ENCODE measurements at places on chromosomes 16 and 17.

DNA sequence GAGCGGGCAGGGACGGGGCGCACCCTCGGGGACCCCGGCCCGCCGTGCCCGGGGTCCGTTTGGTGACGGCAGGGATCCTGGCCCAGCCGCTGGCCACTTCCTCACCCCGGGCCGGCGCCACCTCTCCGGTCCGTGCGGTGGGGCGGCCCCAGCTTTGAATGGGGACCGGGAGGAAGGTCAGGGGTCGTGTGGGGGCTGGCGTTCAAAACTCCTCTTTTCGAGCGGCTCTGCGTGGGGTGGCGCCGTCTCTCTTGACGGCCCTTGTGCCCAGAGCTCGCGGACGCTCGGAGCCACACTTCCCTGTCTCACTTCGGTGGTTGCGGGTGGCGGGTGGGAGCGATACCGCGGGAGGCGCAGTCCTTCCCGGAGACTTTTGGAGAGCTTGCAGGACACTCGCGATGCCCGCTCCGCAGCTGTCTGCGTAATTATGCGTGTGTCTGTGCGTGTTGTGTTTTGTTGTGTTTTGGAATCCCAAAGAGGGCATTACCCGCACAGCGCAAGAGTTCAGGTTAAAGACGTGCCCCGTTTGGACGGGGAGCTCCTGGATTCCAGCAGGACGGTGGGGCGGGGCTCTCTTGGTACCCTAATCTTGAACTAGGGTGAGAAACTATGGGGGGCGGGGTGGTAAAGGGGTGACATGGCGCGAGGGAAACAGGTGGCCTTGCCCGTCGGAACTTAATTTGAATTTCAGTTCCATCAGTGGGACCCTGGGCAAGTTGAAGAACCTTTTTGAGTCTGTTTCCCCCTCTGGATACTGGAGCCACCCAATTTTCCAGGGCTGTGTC is 637 bp downstream of the PLCG2 start:
- DNase-seq = no peak

DNA sequence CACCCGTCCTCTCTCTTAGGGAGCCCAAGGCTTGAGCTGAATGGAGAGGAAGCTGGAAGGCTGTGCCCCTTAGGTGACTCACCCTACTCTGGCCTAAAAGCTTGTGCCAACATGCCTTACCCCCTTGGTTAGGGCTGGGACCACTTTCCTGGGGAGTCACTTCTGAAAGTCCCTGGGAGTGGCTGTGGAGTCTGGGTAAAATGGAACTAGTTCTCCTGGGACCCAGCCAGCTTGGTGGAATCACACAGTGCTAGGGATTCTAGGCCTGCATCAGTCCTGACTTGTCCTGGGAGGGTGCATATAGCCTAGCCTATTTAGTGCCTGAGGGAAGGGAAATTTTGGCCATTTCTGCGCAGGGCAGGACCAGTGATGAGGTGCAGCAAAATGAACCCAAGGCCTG is 10.5 kb downstream of the MMP28 start:
- DNase-seq = no peak

GRCh38 chr17:13413001-13413400 is 188.7 kb downstream of the HS3ST3A1 start:
- no peak for DNase-seq

- no peak for DNase-seq
These were observed 82.3 kb downstream of the SSH2 start for GRCh38 chr17:29847527-29848400.

DNA sequence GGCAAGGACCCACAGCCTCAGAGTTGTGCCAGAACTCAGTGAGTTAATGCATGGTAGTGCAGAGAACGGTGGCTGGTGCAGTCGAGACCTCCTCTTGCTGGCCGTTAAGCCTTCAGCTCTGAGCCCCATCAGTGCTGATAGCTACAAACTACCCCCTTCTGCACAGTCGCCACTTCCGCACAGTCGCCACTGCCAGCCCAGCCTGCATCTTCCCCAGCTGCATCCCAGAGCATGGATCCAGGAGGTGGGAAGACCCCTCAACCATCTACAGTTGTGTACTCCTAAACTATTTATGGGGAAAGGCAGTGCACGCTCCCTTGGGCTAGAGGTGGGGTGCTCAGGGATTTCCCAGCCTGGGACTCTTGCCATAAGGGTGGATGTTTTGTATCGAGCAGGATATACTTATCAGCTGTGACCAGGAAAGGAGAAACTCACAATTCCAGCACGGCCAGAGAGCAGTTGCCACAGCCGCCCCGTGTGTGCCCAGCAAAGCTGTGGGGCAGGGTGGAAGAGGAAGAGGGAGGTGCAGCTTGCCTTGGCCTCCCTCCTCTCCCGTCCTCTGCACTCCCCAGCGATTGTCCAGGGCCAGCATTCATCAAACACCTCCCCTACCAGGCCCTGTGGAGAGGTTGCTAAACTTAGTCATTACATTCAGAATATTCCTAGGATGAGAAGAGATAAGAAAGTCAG is 49.5 kb upstream of the CMIP start:
- DNase-seq = no peak

- DNase-seq = no peak
These were observed 18.8 kb downstream of the TMIGD1 start for GRCh38 chr17:30315106-30315505.

DNA sequence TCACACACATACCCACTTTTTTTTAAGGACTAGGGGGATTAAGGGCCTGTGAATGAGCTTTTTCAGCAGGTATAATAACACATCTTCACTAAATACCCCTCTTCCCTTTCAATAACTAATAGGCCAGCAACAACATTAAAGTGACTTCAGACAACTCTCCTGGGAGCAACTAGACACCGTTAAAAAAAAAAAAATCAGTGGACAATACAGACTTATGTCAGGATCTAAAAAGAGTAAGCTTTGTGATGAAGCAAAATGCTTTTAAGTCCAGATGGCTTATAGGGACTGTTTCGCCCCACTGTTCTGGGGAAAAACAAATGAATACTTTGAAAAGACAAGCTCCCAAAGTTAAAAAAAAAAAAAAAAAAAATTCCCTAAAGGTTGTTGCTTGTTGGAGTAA is 29.0 kb downstream of the SPAG9 start:
- no peak for DNase-seq

- no peak for DNase-seq
These were observed 193.2 kb upstream of the MPHOSPH6 start for GRCh38 chr16:82363026-82363816.

DNA sequence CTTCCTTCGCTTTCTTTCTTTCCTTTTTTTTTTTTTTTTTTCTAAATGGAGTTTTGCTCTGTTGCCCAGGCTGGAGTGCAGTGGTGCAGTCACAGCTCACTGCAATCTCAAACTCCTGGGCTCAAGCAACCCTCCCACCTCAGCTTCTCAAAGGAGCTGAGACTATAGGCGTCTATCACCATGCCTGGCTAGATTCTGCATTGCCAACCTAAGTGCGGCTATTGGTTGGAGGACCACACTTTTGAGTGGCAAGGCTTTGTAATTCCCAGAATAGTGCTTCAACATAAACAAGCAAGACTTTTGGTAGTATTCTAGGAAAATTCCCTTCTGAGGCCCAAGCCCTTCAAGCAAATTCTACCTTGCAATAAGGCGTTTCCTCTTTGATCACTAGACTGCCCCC is 107.8 kb downstream of the YPEL2 start:
- DNase-seq = no peak

- no peak for DNase-seq
These were observed 554 bp downstream of the MTSS2 start for GRCh38 chr16:70685061-70685937.

- peak; percentile 77 for DNase-seq
These were observed at the start of gene METTL22 for GRCh38 chr16:8621572-8622314. Gene METTL22 (plus strand): TSS chr16:8621698. CDS start chr16:8625666, 3,968 bp downstream.

- peak; percentile 53 for DNase-seq
These were observed 13.3 kb downstream of the TBKBP1 start for GRCh38 chr17:47707056-47707804.

- DNase-seq = no peak
These were observed 193.4 kb downstream of the FOXL1 start for GRCh38 chr16:86771506-86772460.

DNA sequence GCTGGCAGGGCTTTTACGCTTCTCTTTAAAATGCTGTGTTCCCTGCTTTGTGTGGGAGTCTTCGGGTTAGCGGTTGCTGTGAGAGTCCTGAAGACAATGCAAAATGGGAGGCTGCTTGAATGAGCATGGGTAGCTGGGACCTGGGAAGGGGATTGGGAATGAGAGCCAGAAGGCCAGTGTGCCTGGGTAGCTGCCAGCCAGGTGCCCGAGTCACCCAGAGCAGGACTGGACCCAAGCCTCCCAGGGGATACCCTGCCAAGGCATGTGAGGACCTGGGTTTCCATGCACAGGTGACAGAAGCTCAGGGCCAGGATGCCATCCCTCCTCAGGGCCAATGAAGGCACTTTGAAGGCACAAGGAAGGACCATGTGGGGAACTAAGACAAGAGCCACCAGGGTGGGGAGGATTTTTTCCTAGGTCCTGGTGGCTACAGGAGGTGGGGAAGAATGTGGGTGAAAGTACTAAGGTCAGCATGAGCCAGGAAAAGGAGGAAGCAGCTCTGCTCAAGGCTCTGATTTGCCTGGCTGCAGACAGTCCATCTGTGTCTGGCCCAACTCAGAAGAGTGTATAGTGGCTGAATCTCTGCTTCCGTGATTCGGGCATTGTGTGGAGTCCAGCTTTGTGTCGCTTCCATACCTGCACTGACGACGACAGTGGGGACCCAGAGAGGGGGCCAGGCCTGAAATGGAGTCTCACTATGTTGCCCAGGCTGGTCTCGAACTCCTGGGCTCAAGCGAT is 20.5 kb downstream of the TMEM94 start:
- DNase-seq = no peak

- no peak for DNase-seq
These were observed 13.1 kb downstream of the MPO start for GRCh38 chr17:58267347-58268324.

DNA sequence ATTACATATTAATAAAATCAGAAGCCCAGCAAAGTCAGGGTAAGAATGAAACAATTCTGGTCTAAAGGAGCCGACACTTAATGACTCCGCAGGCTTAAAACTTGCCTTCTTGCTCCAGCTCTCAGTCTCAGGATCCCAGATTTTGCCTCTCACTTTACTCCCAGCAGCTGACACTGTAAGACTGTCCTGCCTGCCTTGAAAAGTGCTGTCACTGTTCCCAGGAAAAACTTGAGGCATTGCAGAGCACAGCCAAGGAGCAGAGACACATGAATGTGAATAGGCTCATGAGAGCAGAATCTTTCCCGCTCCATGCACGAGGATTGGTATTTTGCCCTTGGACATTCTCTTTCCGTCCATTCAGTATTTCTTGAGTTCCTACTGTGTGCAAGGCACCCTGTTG is 457.6 kb upstream of the ZFHX3 start:
- DNase-seq = no peak

DNA sequence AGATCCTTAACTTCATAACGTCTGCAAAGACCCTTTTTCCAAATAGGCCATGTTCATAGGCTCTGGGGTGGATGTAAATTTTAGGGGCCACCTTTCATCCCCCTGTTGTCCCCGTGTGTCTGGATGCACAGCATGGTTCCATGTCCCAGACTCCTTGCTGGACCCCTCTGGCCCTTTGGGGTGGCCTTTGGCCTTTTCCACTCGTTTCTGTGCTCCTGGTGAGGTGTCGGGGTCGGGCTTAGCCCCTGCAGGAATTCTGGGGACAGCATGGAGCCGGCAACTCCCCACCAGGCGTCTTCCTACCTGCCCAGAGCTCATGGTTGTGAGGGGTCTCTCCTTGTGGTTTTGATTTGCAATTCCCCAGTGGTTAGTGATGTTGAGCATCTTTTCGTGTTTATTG is 183.5 kb downstream of the SEC14L1 start:
- DNase-seq = no peak

DNA sequence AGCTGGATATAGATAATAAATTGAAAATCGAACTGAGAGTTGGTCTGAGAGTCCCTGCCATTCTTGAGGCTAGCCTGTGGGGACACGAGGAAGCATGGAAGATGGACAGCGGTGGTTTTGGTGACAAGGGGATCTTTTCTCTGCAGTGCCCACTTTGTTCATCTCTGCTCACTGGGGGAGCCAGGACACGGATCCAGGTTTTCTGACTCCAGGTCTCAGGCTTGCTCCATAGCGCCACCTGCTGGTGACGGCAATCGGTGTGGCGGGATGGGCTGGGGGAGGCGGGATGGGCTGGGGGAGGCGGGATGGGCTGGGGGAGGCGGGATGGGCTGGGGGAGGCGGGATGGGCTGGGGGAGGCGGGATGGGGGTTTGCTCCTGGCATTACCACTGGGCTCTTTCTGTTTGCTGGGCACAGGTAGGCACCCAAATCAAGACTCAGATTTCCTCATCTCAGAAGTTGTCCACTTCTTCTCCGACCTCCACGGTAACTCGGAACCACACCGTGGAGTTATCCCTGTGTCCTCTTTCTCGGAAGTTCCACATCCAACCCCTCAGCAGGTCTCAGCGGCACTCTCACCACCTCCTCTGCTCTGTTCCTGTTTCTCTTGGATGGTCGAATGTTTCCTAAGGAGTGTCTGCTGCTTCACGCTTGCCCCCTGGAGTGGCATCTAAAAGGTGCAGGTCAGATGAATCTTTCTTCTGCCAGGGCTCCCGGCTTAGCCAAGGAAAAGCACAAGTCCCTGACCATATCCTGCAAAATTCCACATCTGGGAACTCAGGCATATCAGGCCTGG is 142.4 kb downstream of the CYLD start:
- peak; percentile 27 for DNase-seq

DNA sequence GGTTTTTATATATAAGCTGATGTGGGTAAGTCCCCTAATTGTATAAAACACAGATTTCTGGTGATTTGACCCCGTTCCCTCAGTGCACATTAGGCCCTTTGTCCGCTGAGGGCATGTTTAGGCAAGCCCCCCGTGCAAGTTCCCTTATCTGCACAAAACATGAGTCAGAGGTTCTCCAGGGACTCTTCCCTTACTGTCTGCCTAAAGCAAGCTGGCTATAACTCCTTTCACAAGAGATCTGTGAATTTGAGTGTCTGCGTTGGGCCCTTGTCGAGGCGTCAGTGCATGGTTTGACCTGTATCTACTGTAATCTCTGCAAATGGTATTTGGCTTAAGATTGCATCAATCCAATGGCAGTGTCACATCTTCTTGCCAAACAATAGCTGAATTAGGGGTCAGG is 712.8 kb downstream of the CDH8 start:
- no peak for DNase-seq

GRCh38 chr16:1152123-1152638 is 725 bp upstream of the CACNA1H start:
- no peak for DNase-seq

DNA sequence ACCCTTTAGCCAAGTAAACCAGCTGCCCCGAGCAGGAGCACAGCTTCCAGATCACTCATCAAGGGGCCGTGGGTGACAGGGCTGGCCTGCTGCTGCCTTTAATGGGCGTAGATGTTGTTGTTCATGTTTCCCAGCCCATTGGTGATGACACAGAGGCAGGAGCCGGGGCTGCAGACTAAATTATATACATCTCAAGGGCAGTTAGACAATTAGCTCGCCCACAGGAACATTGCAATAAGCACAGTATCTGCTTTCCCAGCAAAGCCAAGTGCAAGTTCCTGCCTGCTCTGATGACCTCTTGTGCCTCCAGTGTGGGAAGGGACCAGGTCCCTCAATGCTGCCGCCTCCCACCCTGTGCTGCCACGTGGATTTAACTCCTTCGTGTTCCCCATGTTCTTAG is 485.8 kb downstream of the MAF start:
- no peak for DNase-seq

- no peak for DNase-seq
These were observed 686 bp upstream of the MTSS2 start for GRCh38 chr16:70686376-70687101.
